ENCODE measurements at places on chromosomes 3 and 15.

GRCh38 chr3:186080849-186081438, 27.9 kb downstream of the ETV5 start:
- no peak for DNase-seq

DNA sequence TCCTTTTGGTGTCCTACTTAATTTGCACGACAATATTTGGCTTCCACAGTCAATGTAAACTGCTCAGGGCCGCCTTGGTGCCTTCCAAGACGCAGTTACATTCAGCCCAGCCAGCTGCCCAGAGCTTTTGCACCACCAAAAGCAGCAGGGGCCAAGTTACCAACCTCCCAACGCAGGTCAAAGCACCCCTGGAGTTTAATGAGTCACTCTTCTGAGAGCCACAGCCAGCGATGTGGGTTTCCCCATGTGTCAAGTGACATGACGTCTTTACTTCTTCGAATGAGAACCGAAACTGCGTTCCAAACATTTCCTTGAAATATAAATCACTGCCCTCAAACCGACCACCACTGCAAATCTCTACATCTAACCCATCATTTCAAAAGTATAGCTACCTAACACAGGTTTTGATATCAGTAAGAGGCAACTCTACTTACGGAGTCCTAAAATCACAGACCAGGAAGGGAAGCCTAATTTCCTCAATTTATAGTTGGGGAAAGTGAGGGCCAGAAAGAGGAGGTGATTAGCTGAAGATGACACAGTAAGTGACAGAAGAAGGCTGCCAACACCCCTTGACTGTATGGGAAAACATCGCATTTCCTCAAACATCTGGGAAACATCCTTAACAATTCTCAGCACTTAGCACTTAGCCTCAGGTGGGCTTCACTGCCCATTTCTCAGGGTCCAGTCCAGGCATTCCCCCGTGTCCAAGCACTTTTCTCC, 24.5 kb downstream of the MB21D2 start:
- peak; percentile 25 for DNase-seq

DNA sequence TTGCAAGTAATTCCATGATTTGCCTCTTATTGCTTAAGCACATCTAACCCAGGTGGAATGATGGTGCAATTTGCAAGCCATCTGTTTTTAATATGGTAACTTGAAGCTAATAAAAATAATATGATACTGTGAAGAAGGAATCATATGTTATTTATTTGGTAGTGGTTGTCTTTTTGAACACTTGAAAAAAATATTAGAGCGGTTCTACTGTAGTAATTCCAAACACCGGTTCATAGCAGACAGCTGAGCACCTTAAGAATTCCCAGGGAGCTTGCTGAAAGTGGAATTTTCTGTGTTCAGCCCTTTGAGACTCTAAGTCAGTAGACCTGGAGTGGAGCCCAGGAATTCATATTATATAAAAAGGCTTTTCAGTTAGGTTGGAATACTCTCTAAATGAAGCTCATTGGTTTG, 687.4 kb downstream of the EDEM1 start:
- no peak for DNase-seq

- no peak for DNase-seq
These were observed 337.7 kb upstream of the AGTR1 start for GRCh38 chr3:148360051-148360450.

- no peak for DNase-seq
These were observed 8.4 kb upstream of the HRH1 start for GRCh38 chr3:11145888-11146287.

GRCh38 chr3:63976161-63976871, 47.0 kb downstream of the PSMD6 start:
- no peak for DNase-seq

DNA sequence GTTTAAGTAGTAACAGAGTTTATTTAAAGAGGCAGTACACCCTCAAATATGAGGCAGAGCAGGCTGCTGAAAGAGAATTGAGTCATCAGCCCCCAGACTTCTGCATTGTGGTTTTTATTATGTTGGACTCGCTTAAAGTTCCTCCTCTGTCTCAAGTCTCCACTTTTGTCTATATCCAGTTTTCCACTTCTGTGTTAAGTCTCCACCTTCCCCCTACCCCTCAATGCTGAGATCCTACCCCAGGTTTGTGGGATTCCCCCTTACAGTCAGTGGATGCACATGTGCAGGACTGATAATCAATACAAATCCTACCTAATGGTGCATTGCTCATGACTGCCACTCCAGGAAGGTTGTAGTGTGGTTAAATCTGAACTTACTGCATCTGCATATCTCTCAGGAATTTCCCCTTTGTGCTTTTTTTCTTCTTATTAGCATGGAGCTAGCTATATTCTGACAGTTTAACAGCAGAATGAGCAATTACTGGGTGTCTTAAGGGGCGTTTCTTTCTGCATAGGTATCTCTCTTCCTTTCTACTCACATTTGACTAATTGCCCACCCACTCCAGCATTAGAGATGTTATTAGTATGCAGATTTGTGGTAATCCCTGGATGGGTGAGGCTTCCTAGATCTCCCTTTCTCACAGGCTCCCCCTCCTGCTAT, 11.9 kb upstream of the CD200R1L start:
- DNase-seq = no peak

DNA sequence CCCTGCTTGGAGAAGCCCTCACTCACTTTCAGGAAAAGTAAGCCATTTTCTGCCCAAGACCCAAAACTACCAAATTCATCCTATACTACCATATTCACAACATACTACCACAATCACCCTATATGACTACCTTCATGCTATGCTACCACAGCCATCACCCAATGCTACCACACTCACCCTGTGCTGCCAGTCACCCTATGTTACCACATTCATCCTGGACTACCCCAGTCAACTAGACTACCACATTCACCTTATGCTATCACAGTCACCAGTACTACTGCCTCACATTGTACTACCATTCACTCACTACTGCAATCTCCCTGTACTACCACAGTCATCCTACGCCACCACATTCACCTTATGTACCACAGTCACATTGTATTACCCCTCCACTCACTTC, 58.4 kb upstream of the CDV3 start:
- no peak for DNase-seq

DNA sequence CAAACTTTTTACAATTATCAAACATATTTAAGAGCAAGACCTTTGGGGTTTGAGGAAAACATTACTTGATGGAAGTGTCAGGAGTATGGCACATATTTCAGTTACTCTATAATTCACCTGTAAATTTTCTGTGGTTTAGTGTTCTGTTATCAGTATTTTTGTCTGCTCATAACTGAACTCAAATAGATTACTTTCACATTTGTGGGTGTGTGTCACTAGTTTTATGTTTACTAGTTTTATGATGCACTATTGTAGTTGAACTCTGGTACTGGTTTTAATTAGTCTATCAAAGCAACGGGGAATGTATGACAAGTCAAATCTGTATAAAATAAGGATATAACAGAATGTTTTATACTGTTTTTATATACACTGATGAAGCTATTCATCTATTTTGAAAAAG, 27.2 kb downstream of the OXSM start:
- DNase-seq = no peak

- DNase-seq = no peak
These were observed 43.9 kb downstream of the SRGAP3 start for GRCh38 chr3:9205345-9206143.

GRCh38 chr3:50139308-50139707, 15.8 kb upstream of the SEMA3F start:
- DNase-seq = no peak

DNA sequence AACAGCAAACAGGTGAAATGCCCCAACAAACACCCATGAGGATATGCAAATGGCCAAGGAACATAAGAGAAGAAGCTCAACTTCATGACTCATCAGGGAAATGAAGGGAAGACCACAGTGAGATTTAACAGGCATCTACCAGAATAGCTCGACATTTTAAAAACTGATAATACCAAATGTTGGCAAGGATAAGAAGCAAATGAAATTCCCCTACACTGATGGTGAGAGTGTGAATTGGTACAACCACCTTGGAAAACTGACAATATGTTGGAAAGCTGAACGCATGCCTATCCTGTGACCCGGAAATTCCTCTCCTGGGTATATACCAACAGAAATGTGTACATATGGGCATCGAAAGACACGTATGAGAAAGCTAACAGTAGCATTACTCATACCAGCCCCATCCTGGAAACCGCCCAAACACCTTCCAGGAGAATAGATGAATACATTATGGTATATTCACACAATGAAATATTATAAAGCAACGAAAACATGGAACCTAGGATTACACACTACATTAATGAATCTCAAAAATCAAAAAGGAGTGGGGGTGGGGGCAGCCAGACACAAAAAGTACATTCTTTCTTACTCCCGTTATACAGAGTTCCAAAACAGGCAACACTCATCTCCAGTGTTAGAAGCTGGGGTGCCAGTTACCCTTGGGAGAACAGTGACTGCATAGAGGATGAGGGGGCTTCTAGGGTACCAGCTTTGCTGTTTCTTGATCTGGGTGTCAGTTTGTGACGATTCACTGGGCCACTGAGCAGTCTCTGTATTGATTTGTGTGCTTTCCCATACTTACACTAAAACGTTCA, 16.9 kb downstream of the RFTN1 start:
- DNase-seq = no peak

DNA sequence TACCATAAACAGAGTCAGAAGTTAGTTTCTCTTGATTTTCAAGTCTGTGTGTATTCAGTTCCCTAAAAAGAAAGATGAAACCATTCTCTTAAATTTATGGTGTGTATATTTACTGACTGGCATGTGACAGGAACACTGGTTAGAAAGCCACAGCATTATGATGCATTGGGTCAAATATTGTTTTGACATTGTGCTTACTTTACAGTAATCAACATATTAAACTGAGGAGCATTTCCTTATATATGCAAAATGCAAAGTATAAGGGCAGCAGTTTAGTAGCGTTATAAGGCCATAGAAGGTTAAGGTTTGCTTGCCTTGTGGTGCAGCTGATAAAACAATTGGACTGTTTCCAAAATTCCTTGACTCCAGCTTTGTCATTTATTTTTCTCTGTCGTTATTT, 72.9 kb downstream of the EPHA3 start:
- DNase-seq = no peak

DNA sequence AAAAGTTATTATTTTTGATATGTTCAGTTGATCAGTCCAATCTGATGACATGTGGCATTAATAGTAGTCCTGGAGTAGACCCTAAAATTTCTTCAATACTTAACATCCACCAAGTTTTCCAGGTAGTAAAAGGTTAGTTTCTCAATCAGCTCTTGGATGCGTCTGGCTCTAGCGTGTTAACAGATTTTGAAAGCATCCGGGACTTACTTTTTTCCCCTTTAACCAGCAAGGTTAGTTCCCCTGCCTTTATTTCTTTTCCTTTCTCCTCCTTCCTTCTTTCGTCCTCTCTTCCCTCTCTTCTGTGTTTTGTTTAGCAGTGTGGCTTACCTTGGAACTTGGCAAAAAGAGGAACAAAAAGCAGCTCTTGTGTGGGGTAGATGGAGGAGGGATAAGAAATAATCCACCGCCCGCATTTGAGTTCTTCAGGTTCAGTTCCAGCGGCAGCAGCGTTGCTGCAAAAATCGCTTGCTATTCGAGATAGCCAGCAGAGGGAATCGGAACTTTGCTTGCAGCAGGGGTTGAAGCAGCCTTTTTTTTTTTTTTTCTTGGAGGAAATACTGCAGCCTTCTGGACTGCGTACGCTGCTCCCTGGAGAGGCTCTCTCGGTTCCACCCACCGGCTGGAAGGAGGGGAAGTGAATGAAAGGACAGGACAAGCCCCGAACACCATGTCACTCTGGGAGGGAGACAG, at the start of gene RBMS3:
RBMS3 (plus strand) TSS at position 668 of the 690 bp plus-strand sequence.
- DNase-seq = no peak

DNA sequence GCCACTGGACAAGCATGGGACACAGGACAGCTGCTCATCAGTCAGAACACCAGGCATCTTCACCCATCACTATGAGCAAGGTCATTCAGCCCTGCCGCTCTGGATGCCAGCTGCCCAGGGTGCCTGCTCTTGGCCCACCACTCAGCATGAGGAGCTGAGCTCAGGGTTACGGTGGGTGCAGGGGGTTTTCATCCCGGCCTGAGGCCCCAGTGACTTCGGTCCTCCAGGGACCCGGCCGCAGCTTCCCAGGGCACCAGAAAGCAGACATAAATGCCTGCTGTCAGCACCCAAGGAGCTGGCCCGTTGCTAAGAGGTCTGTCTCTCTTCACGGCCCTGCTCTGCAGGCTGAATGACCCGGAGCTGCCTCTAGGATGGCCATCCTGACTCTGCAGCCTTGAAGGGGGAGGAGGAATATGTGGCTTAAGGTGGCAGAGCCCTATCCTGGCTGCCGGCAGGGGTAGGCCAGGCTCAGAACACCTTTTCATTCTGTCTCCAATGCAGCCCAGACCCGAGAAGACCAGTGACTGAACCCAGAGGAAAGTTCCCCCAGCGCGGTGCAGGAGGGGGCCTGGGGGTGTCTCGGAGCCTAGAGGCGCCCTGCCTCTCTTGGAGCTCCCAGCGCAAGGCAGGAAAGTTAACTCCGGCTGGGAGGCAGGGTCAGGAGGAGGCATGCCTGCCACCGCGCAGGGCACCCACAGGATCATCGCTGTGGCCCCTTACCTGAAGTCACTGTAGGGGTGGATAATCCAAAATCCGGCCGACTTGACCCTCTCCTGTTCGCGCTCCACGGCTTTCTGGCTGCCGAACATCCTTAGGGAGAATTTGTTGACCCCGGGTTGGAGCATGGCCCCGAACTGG, 1.8 kb downstream of the HCN4 start:
- DNase-seq = no peak

- no peak for DNase-seq
These were observed 449.0 kb upstream of the LMCD1 start for GRCh38 chr3:8052659-8053058.

- DNase-seq = no peak
These were observed 133.2 kb downstream of the ANXA2 start for GRCh38 chr15:60264566-60264965.

DNA sequence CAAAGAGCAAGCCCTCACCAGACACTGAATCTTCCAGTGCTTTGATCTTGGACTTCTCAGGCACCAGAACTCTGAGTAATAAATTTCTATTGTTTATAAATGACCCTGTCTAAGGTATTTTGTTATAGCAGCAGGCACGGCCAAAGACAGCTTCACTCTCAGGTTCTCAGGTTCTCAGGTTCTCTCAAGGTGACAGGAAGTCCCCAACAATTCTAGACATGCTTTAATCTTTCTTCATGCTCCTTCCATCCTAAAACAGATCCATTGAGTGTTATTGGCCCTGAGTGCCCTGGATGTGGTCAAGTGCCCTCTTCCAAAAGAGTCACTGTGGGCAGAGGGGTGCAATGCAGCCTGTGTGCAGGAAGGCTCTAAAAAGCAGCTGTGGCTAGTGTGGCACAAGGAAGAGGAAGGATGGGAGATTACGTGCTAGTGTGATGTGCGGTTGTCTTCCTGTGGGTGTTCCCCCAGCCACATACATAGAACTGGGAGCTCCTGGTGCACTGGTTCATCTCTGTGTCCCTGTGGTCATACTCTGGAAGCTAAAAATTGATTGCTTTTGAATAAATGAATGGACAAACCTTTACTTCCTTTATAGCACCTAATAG, 11.0 kb upstream of the RAB7A start:
- DNase-seq = no peak

DNA sequence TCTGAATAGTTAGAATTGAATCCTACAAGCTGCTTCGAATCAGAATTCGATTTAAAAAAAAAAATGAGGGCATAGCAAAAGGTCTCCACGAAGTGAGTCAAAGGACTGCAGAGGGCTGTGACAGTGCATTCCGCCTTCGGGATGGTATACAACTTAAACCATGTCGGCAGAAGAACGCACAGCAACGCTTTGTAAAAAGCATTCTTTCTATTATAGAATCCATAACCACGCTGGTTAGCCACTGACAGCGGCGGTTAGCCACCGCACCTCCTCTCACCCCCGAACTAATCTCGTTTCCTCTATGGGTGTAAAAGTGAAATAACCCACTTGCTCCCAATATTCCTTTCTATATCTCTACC, 664 bp upstream of the PIK3CA start:
- DNase-seq = no peak
